NCI-H2029 (cell line): ENCODE measurements at places on chromosomes 16 and 17.

GRCh38 chr17:35372846-35373533 lies 431 bp downstream of the SLFN11 start:
- DNase-seq = no peak

DNA sequence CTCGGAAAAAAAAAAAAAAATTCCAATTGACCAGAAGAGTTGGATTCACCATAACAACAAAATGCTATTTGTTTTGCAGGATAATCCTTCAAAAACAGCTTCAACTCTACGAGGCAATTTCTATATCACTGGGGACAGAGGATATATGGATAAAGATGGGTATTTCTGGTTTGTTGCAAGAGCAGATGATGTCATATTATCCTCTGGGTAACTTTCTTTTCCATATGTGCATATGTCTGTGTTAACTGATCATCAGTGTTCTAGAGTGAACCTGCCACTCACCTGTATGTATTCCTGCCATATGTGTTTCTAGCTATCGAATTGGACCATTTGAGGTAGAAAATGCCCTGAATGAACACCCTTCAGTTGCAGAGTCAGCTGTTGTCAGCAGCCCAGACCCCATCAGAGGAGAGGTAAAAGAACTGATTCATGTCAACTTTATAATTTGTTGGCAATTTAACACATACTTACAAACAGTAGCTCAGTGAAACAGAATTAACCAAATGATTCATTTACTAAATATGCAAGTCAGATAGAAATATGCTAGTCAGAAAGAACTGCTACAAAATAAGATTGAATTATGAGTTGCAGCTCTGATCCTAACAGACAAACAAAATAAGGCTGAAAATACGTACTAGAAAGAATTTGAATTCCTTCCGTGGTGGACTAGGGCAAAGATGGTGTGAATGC lies 14.2 kb downstream of the ERI2 start:
- no peak for DNase-seq

DNA sequence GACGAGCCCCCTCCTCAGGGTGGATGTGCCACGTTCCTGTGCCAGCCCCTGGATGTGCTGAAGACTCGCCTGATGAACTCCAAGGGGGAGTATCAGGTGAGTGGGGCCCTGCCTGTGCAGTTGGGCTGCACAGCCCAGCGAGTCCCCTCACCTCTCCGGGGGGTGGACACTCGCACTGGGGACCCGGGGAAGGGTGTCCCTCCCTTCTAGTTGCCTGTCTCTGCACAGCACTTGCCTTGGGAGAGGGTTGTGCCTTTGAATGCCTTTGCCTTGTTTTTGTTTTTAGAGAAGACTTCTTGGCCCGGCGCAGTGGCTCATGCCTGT lies 5.6 kb downstream of the SLC25A10 start:
- DNase-seq = no peak

DNA sequence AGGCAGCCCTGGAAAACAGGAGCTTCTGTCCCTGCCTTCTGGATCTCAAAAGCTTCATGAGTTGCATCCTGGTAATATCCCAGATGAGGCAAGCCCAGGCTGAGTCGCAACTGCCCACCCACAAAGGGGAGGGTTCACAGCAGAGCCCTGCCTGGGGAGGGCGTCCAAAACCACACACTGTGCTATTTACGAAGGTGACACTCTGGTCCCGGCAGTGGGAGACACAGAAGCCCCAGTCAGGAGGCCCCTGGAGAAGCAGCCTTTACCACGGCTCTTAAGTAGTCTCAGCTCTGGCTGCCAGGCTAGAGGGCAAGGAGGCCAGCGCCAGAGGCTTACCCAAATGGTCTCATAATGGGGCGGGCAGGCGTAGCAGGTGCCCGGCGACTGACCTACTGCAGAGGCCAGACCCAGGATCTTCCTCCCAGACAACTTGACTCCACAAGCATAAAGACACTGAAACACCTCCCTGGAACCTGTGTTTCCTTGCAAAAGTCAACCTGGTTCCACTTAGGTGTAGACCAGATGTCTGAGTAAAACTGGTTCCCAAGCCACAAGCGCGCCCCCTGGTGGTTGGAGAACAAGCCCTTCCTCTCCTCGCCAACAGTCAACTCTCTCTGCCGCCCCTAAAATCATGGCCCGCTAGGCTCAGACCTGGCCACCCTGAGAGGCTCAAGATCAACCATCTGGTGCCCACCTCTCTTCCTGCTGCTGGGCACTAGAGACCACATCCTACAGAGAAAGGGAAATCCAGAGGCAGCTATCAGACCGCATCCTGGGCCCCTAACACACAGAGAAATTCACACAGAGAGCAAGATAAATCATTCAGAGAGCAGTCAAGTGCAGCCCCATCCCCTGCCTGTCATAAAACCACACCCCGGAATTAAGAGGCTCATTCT lies 5.2 kb downstream of the AXIN2 start:
- peak; percentile 31 for DNase-seq

DNA sequence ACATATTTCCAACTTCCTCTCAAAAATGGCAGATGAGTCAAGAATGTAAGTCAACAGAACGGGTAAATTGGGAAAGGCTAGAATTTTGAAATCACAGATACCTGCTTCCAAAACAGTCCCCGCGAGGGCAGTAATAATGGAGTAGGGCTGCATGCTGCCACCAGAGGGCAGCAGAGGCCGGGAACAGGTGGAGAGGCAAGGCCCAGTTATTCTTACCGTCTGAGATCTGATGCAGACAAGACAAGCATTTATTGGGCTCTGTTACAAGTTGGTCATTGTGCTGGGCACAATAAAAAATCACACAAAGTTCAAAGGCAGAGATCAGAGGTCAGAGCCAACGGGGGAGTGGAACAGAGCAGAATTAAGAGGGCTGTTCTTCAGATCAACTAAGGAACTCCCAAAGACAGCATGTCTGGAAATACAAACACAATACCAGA lies 8.8 kb upstream of the MLKL start:
- no peak for DNase-seq

GRCh38 chr16:57578521-57579360 lies 36.3 kb downstream of the ADGRG5 start:
- DNase-seq = no peak

DNA sequence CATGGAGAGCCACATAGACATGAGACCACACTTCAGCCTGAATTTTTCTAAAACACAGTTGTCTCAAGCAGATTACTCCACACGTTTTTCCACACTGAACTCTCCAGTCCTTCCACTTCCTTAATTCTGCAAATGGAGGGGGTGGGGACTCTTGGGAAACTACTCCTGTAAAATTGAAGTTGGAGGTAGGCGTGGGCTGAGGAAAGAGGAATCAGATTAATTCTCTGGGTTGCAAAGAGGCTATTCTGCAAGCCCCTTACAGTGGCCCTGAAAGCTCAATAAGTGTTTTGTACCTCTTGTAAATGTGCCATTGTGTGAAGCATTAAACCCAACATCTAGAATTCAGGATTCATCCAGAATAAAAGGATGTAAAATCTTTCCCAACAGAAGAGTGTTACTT lies 9.6 kb downstream of the MARVELD3 start:
- DNase-seq = no peak

GRCh38 chr17:15049795-15050160 lies 215.3 kb downstream of the PMP22 start:
- DNase-seq = no peak

- DNase-seq = peak; percentile 27
Observed at GRCh38 chr17:57459286-57459915, 203.1 kb downstream of the MSI2 start.

DNA sequence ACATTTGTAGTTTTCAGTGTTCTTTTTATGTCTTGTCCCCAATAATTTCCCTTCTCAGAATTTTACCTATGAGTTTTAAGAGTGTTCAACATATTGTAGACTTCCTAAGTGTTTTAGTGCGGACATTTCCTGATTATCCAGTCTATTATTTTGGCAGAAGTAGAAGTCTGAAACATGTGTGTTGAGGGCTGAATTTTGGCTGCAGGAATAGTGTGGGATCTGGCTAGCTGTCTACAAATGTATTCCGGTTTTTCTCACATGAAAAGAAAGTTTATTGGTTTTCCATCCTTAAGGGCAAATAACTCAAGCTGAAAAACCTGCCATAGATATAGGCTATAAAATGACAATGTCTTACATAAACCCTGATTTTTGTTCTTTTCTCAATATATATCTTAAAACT lies 33.0 kb upstream of the CA10 start:
- no peak for DNase-seq

DNA sequence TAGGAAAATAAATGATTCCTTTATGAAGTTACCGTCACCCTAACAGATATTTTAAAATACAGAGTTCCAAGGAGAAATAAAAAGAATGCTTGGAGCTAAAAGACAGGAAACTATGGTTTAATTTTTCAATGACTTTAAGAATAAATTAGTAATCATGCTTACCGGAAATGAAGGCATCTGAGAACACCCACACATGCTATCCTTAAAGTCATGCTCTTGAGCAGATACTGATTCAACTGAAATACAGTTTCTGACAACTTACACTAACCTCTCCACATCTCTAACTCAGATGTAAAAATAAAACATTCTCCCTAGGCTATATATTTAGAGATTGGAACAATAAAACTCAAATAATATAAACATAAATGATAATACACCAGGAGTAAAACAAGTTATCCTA lies 7.8 kb downstream of the PSMD12 start:
- DNase-seq = no peak

DNA sequence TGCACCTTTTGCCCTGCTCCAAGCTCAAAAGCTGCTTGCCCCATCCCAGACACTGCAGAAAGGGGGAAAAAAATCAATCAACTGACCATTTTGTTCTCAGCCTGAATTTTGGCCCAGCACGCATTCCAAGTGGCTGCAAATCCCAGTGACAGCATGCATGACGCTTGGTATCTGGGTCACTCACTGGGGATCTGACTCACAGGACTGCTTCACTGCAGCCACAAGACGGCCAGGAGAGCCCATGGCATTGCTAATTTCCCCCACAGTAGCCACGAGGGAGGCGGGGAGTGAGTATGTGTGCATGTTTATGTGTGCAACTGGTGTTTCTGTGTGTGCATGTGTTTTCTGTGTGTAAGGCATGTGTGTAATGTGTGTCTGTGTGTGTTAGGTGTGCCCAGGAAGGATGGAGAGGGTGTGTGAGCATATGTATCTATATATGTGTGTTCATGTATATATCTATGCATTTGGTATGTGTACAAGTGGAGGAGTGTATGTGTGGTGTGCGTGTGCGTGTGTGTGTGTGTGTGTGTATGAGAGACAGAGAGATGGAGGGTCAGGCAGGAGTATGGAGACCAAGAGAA lies 33.8 kb downstream of the SDK2 start:
- DNase-seq = no peak

- no peak for DNase-seq
Observed at GRCh38 chr17:68319410-68320162, 28.3 kb downstream of the ARSG start.

GRCh38 chr17:14688134-14688533 lies 387.3 kb downstream of the HS3ST3B1 start:
- DNase-seq = no peak

DNA sequence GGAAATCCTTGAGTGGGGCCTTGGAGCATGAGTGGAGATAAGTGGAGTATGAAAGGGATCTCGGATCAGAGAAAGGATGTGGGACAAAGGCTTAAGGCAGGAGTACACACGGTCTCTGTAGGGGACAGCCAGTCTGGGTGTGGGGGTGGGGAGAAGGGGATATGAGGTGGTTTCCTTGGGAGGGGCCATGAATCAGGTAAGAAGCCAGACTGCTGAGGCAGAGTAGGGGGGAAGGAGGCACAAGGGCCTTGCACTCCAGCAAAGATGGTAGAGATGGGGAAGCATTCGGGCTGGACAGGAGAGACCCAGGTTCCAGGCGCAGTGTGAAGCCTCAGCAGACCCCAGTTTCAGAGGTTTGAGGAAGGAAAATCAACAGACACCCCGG lies 1.6 kb downstream of the HSD11B2 start:
- DNase-seq = no peak

DNA sequence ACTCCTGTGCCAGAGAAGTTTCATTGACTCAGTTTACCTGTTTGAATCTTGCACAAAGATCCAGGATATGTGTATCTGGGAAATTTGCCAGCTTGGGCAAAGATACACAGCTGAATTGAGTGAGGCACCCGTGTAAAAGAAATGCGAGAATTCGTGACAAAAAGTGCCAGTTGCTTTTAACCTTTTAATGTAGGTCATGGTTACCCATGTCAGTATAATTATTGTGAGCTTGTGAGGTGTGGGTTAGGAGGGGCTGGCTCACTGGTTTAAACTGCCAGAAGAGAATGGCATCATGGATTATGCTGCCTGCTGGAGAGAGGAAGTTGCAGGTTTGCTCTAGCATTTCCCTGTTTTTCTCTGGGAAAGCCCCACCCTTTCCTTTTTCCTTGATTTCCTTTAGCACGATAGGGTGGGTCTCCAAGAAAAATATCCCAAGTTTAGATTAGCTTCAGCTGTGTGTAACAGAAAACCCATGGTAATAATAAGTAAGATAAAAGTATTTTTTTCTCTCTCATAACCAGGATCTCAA lies 24.8 kb upstream of the NDRG4 start:
- DNase-seq = no peak

DNA sequence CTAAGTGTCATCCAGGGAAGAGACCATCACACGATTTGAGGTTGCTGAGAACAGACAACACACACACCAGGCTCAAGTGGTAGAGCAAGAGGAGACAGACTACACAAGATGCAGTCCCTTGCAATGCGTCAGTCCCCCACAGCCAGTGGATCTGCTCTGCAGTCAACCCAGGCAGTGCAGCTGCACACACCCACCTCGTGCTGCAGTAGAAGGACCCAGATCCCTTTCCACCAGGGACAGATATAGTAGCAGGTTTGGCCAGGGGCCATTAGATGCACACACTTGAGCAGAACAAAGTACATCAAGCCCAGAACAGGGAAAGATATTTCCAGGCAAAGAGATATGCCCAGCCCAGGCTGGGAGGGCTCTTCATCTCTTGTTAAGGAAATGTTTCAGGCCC lies 112.9 kb downstream of the GRIN2A start:
- DNase-seq = no peak

- no peak for DNase-seq
Observed at GRCh38 chr16:70691223-70692129, 5.6 kb upstream of the MTSS2 start.

GRCh38 chr17:8015957-8016631 lies 13.7 kb downstream of the GUCY2D start:
- DNase-seq = no peak

DNA sequence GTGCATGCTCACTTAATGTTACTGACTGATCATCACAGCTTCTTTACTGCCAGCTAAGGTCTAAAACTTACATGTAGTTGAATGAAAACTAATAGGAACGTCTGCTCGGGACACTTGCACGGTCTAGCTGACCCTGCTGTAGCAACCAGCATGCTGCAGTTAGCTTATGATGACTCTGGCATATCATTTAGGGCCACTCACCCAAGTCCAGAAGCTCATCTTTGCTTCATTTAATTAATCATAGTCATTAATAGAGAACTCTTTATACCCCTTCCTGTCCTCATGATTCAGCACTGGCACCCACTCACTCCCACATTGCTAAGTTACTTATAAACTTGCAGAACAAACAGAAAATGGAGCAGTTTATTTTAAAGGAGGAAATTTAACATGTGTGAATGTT lies 136.3 kb downstream of the NLK start:
- no peak for DNase-seq
